ENCODE measurements at places on chromosomes 5 and 9.

- peak; percentile 95 for DNase-seq
Observed at GRCh38 chr9:122402403-122402871, 31.6 kb downstream of the PTGS1 start.

- DNase-seq = no peak
Observed at GRCh38 chr9:98503867-98504266, 204.9 kb downstream of the GABBR2 start.

- no peak for DNase-seq
Observed at GRCh38 chr5:102889033-102889432, 133.9 kb downstream of the PAM start.

GRCh38 chr5:178284996-178285395 lies 52.4 kb upstream of the PHYKPL start:
- DNase-seq = no peak

GRCh38 chr5:164326219-164326618 lies 820.8 kb downstream of the MAT2B start:
- DNase-seq = no peak

DNA sequence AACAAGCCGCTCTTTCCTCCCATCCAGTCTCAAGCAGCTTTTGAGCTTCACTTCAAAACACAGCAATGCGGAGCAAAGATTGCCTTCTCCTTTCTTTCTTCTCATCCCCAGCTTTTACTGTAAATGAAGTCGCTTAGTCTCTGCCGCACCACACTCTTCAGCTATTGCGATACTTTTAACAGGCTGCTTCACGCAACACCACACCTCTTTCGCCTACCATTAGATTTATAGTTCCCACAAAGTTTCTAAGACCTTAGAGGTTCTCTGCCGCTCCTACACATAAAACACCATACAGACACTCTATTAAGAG lies 711 bp downstream of the PGGT1B start:
- peak; percentile 48 for DNase-seq
